NCI-H1417 (cell line): ENCODE measurements at places on chromosomes 5 and 9.

- DNase-seq = no peak
Observed at GRCh38 chr5:40717281-40717680, 37.6 kb downstream of the PTGER4 start.

DNA sequence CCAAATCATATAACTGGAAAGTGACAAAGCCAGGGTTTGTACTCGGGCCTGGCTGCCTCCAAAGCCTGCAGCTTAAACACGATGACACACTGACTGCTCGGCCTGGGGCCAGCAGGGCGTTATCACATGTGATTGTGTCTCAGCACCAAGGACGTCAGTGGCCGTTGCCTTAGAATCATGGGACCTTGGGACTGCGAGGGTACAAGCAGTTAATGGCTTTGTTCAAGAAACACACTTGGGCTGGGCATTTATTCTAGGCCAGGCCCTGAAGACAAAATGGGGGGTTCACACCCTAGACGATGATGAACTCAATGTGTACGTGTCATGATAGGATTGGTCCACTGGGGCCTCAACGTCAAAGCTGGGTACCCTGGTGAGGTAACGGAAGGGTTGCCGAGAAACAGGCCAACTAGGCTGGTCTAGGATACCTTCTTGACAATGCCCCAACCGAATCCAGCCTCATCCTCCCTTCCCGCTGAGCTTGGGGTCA, 13.0 kb downstream of the SH3PXD2B start:
- no peak for DNase-seq

DNA sequence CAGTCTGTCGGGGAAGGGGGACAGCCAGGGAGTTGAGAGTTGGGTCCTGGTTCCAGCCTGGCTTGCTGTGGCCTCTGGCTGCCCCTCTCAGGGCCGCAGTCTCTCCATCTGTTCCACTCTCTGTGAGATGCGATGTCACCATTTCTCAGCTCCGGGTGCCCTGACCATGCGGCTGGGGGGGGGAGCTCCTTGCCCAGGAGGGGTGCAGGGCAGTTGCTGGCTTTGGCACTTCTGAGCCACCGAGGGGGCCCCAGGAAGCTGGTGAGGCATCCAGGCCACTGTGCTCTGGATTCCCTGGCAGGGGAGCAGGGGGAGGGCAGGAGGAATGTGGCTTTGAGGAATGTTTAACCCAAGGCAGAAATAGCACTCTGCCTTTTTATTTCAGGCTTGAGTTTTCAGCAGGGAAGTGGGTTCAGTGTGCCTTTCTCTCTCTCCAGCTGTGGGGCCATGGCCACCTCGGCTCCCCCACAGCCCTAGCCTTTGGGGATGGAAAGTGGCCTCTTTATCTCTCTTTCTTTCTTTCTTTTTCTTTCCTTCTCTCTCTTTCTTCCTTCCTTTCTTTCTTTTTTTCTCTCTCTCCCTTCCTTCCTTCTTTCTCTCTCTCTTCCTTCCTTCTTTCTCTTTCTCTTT, 11.0 kb downstream of the NCS1 start:
- no peak for DNase-seq

- DNase-seq = no peak
Observed at GRCh38 chr5:60794691-60795090, 49.4 kb downstream of the ELOVL7 start.

GRCh38 chr9:32665101-32665500, 29.6 kb upstream of the TAF1L start:
- DNase-seq = no peak

DNA sequence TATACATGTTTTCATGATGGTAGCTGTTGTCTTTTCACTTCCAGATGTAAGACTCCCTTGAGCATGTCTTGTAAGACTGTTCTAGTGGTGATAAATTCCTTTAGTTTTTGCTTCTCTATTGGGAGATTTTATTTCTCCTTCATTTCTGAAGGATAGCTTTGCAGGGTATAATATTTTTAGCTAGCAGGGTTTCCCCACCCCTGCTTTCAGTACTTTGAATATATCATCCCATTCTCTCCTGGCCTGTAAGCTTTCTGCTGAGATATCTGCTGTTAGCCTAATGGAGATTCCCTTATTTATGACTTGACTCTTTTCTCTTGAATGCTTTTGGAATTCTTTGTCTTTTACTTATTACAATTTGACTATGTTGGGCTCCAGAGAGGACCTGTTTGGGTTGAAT, 211.0 kb downstream of the GDNF start:
- no peak for DNase-seq

DNA sequence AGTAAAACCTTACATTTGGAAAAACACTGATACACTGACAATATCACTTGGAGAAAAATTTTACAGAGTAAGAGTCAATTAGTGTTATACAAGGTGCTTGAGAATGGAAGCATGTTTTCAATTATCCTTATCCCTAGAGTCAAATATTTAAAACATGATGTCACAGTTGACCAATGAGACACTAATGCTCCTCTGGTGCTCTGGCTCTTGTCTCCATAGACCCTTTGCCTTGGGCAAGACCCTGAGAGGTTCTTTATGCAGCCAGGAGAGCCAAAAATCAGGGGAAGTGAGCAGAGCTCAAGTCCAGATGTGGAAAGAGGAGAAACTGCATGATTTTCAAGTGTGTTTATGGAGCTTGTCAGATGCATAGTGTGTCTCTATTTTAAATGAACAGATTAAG, 153.9 kb downstream of the MARCHF11 start:
- DNase-seq = no peak

GRCh38 chr9:82789155-82789824, 273.7 kb downstream of the RASEF start:
- no peak for DNase-seq

DNA sequence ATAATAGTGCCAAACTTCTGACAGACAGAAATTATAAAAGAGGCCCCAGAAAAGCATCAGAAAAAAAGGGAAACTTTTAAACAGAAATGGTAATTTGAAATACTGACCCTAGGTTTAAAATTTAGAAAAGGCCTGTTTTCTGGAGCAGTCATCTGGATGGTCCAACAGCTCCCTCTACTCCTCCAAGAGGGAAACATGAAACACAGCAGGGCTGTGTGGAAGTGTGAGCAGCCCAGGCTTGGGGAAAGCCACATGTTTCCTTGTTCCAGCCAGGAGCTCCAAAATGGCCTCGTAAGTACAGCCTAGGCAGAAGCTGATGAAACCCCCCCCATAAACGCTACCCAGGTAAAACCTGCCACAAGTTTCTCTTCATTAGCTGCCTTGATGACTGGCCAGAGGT, 499.3 kb upstream of the ADAMTS16 start:
- DNase-seq = peak; percentile 59

DNA sequence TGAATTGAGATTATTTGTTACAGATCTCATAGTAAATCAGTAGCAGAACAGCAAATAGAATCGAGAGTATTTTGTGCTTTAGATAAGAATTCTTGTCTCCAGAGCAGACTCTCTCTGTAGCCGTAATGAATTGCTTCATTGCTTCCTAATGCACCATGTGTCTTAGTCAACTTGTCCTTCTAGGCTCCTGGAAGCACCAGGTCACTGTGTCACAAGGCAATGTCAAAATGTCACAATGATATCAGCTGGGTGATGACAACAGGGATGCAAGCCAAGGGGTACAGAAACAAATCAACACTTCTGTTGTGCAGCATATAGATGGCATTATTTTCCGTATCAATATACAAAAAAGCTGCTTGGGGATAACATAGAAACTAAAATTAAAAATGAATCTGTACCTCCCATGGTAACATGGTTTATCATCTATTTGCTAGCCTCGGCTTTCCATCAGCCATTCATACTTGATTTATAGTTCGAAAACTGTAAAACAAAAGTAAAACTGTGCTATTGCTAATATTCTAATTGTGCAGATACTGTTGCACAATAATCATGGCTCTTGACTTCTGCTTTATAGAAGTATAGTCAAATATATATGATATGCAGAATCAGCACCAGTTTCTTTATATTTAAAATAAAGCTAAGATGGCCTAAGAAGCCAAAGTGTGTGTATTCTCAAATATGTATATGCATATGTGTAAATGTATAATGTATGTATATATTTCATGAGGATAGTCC, 435.9 kb upstream of the TLE4 start:
- DNase-seq = no peak

GRCh38 chr5:136799806-136800372, 434.5 kb upstream of the TRPC7 start:
- DNase-seq = no peak

DNA sequence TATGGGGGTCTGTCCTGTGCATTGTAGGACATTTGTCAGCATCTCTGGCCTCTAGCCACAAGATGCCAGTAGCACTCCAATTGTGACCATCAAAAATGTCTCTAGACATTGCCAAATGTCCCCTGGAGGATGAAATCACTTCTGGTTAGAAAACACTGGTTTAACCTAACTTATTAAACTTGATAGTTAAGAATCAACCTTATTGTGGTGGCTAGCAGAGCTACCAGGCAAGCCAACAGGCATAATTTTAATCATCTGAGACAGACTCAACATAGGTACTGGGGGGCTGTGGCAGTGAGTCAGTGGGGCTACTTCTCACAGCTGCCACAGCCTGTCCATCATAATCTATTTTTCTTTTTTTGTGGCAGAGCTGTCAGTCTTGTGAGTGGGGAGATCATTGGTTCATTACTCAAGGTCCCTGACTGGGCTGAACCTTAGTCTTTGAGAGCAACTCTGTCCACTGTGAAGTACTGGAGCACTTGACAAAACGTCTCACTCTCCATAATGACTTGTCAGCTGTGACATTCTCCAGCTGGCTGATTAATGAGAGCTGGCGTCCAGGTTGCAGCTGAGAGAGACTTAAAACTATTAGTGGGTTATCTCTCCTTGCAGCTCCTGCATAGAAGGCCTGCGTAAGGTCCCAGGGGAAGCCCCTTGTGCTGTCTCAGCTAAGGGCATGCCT, 107.9 kb downstream of the DCP2 start:
- DNase-seq = no peak

- no peak for DNase-seq
Observed at GRCh38 chr9:128825923-128826700, 3.5 kb downstream of the SPOUT1 start.

DNA sequence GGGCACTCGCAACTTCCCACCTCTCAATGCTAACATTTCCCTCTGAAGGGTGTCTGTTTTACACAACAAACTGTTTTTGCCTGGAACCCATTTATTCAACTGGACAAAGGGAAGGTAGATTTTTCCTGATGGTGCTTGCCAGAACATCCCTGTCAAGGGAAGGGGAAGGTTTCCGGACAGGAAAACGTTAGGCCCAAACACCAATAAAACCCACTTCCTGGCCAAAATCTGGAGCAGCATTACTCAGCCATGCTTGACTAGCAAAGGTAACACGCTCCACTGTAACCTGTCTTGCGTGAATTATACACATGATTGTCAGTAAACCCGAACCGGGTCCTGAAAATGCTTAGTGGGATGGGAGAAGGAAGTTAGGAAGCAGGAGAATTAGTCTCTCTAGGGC, 90.2 kb downstream of the SAXO1 start:
- DNase-seq = no peak

DNA sequence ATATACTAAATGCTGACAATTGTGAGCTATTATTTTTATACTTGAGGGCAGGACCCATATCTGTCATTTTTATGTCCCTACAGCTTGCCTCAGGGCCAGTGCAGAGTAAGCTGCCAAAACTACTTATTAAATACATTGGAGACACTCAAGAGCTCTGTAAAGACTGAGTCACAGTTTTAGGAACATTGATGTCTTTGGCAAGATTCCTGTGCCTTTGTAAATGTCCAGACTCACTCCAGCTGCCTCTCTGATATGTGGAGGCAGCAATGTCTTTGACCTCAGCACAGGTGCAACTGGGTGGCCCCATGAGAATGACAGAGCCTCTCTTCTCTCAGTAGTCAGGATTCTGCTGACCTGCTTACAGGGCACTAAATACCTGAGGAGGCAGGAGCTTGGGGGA, 363.2 kb downstream of the OSTF1 start:
- no peak for DNase-seq

DNA sequence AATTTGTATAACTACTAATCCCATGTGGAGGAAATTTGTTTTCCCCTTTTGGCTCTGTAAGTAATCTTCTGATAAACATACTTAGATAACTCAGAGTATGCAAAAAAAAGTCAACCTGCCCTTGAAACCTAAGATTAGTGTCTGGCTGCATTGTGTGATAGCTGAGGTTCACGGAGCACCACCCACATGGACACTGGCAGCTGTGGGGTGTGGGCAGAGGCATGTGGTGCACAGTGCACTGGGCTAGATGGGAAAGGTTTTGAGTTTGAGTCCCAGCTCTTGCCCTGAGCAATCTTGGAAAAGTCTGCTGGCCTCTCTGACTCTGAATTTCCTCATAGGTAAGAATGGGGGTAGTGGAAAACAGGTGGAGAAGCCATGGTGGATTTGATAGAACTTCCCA, 75.1 kb downstream of the PLCXD3 start:
- DNase-seq = no peak

GRCh38 chr5:95565280-95565920, 10.5 kb downstream of the ARSK start:
- DNase-seq = no peak

DNA sequence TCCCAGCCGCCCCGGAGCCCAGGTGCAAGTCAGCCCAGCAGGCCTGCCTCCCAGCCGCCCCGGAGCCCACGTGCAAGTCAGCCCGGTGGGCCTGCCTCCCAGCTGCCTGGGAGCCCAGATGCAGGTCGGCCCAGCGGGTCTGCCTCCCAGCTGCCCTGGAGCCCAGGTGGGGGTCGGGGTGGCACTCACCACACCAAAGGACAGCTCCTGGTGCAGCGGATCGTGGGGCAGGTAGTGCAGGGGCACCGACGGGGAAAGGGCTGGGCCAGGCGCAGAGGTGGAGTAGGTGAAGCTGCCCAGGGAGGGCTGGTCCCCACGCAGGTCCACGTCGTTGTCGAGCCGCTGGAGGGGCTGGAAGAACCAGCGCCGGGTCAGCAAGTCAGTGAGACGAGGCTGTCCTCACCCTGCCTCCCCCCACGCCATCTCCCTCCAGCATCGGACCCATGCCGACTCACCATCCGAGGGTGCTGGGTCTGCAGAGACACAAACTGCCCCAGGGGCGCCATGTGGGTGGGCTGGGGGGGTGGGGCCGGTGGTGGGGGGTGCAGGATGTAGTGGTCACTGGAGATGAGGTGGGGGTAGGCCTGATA, 6.7 kb downstream of the RNF44 start:
- DNase-seq = no peak

- DNase-seq = peak; percentile 68
Observed at GRCh38 chr5:37787742-37788141, 52.1 kb downstream of the GDNF start.

GRCh38 chr5:122101636-122102285, 23.7 kb upstream of the LOX start:
- no peak for DNase-seq

- DNase-seq = no peak
Observed at GRCh38 chr9:20065046-20065445, 276.2 kb upstream of the SLC24A2 start.

GRCh38 chr9:75454043-75454442, 365.7 kb downstream of the OSTF1 start:
- no peak for DNase-seq

DNA sequence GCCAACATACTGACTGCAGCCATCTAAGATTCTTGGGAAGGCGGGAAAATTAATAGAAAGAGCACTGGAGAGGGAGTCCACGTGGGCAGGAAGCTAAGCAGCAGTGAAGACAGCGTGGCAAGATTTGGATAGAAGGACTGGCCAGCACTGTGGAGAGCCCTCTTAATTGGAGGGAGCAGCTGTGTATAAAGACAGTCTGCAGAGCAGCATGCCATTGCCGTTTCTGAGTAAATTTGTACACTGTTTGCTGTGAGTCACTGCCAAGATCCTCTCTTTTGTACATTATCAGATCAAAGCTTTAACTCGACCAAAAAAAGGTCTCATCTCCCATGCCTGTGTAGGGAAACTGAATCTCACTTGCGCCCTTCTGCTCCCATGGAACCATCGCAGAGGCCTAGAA, 45.3 kb downstream of the INSYN2B start:
- no peak for DNase-seq

GRCh38 chr9:71253011-71253410, 131.6 kb upstream of the TRPM3 start:
- DNase-seq = no peak
